ENCODE measurements at places on chromosomes 13 and 19.
A peak's percentile ranks its signal among the peaks of the same experiment; 100 is the strongest.

GRCh38 chr13:43284162-43284561 is 260.8 kb downstream of the DNAJC15 start:
- DNase-seq: no peak

DNA sequence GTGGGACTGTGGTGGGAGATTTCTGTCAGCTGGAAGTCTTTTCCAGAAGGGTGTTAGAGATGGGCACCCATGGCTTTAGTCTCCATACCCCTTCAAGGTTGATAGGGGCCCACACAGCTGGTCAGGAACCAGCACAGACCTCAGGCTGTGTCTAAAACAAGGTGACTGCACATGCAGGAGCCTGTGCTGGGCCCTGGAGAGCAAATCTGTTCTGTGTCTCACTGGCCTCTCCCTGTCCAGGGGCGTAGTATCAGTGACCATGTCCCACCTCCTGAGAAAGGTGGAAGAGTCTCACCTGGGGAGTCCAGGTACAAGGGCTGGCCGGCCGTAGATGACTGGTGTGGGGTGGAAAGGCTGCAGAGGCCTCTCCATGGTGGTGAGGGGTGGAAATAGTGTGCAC is 19.4 kb downstream of the ZNF175 start:
- no peak for DNase-seq

DNA sequence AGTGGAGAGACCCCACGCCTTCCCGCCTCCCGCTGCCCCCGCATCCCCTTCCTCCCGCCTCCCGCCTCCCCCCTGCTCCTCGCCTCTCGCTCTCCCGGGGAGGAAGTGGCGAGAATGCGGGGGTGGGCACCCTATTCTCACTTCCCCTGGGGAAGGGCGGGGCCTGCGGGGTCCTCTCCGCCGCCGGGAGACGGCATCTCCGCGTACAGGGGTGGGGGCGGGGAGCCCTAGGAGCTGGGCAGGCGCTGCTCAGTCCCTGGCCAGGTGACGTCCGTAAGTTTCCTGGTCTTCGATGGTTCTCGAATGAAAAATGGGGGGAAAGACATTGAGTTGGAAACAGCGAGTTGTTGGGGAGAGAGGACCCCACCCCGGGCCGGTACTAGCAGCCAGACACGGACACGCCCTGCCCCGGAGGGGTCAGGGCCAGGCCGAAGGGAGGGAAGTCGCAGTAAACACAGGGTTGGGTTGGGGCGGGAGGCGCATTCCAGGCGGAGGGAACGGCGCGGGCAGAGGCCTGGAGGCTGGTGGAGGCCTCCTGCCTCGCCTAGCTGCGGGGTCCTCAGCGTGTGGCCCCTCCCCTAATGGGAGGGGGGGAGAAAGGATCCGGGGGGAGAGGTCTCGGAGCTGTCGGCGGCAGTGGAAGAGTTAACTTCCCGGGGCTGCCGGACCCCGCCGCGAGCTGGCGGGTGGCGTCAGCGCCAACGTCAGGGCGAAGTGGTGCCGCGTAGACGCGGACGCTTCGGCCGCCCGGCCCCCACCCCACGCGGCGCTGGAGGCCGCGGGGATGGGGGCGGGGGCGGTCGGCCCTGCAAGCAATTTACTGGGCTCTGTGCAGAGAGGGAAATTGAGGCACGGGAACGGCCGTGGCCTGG is 10.4 kb upstream of the JUND start:
- DNase-seq: peak; percentile 81

- no peak for DNase-seq
Measured at GRCh38 chr13:26486550-26486949, 70.9 kb upstream of the WASF3 start.

GRCh38 chr19:42548552-42548951 is 20.3 kb upstream of the CEACAM1 start:
- DNase-seq: no peak

DNA sequence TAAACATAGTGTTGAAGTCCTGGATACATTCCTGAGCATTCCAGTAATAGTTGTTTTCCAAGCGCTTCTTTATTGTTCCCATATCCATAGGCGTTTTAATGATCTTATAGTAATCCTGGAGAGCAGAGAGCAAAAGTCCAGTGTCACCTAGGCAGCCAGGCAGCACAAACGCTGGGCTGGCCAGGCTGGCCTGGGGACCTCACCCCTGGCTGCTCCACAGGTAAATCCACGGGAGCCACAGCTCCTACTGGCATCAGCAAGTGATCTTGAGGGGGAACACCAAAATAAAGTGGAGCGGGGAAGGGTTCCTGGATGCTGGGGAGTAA is 36.6 kb upstream of the EPHX3 start:
- no peak for DNase-seq

- DNase-seq: no peak
Measured at GRCh38 chr19:38745316-38745715, 1.0 kb upstream of the CAPN12 start.

GRCh38 chr19:30802424-30803013 is 430.3 kb downstream of the ZNF536 start:
- DNase-seq: no peak

DNA sequence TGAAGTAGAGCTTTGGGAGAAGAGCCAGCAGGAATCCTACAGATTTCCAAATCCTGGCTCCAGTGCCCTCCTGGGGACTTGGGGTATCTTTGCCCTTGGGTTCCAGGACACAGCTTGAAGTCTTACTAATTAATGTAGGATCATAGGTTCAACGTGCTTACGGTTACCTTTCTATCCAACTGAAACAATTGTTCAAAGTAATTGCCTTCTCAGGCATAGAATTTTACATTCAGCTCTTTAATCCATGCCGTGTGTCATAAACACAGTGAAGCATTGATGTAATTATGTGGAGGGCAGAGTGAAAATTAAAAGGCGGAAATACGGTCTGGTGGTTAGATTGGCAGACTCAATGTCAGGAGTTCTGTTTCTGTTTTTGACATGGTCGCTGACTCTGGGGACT is 170.4 kb downstream of the COG6 start:
- no peak for DNase-seq

DNA sequence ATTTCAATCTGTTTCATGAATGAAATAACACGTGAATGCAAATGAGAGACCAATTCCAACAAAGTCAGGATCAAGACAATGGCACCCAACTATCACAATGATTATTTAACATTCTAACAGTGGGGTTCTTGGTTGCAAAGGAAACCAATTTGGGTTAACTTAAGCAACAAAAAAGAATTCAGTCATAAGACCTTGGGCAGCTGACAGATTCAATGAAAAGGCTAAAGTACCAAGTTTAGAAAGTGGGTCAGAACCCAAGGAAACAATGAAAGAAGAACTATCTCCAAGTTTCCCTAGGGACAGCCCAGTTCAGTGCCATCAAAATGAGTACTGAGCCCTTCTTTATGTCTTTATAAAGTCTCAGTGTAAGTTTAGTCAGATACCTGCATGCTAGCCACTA is 17.5 kb upstream of the SIGLEC14 start:
- DNase-seq: no peak

DNA sequence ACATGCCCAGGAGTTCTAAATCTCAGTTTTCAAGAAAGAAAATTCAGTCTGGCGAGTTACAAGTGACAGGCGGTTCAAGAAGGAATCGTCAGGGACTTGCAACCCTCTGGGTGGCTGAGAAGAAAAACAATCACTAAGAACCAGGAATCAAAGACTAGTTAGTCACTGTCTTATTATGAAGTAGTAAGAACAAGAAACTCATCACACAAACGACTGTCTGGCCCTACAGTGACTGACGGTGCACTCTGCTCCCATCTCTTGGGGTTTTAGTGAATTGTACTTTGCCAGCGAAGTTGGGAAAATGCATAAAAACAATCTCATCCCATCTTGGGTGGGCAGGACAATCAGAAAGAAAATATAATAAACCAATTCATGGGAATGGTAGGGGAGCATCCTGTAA is 63.7 kb upstream of the SACS start:
- DNase-seq: no peak

DNA sequence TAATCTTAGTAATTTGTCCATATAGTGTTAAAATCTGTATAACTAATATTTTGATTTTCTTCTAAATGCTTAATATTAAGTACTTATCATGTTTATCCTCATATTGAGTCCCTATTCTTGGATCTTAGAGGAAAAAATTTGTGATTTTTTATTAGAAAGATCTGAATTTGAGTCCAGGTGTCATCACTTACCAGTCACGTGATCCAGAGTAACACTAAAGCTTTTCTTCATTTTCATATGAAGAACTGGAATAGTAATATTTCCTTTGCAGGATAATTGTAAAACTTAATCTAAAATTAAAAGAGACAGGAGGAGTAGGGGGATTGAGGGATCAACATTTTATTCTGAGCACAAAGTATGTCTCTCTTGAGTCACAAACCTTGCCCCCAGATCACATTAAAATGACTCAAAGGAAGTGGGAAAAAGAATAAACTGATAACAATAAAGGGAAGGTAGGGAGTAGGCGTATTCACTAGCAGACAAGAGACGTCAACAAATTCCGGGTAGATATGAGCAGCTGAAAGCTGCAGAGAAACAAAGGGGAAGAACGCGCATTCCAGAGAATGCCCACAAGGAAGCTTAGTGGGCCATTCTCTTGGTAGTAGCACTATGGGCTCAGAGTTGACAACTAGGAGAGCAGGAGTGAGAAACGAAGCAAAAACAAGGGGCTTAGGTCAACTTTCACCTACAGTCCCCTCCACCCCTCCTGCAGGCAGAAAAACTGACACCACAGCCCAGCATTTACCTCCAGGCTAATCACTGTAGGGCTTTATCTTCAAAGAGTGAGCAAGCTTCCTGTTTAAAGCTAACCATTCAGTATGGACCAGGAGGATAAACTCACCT is 123.1 kb downstream of the SPRY2 start:
- no peak for DNase-seq

GRCh38 chr13:78227709-78228108 is 309.1 kb upstream of the EDNRB start:
- no peak for DNase-seq

DNA sequence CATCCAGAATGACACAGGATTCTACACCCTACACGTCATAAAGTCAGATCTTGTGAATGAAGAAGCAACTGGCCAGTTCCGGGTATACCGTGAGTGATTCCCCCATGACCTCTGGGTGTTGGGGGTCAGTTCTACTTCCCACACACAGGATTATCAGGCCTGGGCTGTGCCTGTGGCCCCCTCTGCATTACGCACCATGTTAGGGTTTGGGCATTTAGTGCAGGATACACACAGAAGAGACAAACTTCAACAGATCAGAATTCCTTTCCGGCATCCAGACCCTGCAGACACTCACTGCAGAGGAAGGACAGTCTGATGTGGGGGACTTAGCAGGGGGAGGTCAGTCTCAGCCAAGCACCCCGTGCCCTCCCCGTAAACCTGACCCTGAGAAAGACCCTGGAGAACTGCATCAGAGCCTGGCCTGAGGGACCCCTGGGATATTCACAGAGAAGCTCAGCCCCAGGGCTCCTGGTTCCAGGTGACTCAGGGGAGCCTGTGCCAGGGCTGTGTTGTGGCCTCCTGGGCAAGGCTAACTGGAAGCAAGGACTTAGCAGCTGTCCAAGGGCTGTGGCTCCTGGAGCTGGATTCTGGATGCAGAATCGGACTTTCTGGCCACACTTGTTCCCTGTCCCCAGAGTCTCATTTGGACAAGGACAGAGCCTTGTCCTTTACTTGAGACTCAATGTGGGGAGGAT is 1.7 kb downstream of the CEACAM5 start:
- DNase-seq: no peak

DNA sequence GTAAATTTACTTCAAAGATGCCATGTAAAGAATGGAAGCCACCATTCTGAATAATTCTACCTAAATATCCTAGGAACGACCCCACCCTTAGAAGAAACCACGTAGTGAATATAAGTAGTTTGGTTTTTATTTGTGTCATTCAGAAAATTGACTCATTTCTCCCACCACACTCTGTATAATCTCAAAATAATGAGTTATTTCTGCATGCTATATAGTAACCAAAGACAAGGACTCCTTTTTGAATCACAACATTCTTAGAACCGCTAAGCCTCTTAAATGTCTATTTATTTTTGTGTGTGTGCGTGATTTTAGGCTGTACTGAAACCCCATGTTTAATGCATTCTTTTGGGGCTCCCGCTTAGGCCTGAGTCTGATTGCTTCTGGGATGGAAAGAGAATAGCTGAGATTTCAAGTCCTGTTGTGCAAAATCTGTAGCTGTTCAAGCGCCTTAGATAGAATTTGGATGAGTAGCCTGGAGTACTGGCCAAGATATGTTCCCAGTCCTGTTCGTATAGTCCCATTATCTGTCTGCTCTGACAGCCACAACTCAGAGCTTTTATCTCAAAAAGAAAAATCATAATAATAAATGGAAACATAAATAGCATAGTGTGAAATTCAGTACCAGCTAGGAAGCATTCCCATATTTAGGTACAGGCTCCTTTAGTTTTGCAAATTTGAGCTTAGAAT is 532.4 kb upstream of the NBEA start:
- DNase-seq: no peak

DNA sequence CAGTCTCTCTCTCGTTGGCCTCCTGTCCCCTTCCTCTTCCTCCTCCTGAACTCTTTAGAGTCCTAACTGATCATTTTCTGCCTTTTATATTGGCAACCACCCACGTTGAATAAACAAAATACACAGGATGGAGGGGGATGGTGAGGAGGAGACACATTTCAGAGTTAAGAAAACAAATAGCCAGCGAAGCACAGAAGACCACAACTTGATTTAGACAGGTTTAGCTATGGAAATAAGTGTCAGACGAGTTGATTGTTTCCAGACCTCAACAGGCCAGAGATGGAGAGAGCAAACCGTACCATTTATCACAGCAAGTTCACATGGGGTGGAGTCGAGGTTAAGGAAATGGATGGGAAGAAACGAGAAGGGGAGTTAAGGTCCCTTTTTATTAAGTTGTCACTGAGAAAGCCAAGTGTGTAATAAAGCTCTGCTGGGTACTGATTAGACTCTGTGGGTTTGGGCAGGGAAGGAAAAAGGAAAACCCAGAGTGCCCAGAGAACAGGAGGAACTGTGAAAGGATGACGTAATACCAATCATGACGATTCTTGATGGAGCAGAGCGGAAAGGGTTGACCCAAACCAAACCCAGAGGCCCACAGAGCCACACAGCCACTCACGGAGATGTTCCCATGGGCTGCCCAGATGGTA is 11.1 kb upstream of the SERP2 start:
- DNase-seq: no peak

DNA sequence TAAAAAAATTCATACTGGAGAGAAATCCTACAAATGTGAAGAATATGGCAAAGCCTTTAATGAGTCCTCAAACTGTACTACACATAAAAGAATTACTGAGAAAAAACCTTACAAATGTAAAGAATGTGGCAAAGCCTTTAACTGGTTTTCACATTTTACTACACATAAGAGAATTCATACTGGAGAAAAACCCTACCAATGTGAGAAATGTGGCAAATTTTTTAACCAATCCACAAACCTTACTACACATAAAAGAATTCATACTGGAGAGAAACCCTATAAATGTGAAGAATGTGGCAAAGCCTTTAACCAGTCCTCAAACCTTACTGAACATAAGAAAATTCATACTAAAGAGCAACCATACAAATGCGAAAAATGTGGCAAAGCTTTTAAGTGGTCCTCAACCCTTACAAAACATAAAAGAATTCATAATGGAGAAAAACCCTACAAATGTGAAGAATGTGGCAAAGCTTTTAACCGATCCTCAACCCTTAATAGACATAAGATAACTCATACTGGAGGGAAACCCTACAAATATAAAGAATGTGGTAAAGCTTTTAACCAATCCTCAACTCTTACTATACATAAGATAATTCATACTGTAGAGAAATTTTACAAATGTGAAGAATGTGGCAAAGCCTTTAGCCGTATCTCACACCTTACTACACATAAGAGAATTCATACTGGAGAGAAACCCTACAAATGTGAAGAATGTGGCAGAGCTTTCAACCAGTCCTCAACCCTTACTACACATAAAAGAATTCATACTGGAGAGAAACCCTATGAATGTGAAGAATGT is 29.0 kb downstream of the ZNF730 start:
- DNase-seq: no peak

Measured in activated CD8-positive, alpha-beta memory T cell treated with anti-CD3 and anti-CD28 coated beads, Interleukin-2, amount 50 U/mL, for 4 hours (primary cell).